ENCODE measurements at places on chromosomes 4 and X. TPM values are rescaled to one million over a fixed set of nuclear protein-coding genes. Genes with fewer than 3 reads are reported as not detected.
A peak's percentile ranks its signal among the peaks of the same experiment; 100 is the strongest.

Gene SNCA
- 13.0 TPM for total RNA-seq

DNA sequence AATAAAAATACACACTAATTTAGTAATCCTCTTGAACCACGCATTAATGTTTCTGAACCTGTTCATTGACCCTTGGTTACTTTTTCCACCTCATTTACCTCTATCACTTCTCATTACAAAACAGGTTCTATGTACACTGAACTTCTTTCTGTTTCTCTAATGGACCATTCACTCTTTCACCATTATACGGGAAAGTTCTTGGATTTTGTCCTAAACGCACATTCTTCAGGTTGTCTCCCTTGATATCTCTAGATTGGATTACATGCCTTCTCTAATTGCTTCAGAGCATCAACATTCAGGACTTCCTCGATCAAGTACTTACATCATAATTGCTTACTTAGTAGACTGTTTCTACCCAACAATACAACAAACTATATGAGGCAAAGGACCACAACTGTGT, 359.4 kb upstream of the FSTL5 start:
- no peak overlapping the region for H3K4me3 ChIP-seq
- no peaks in the 10 kb centered on the region for H3K4me1 ChIP-seq
- H3K27me3 ChIP-seq: no peaks in the 10 kb centered on the region
- no peaks in the 10 kb centered on the region for H3K36me3 ChIP-seq
- H3K27ac ChIP-seq: no peak overlapping the region

Gene CCDC120
- total RNA-seq: 6.8 TPM

DNA sequence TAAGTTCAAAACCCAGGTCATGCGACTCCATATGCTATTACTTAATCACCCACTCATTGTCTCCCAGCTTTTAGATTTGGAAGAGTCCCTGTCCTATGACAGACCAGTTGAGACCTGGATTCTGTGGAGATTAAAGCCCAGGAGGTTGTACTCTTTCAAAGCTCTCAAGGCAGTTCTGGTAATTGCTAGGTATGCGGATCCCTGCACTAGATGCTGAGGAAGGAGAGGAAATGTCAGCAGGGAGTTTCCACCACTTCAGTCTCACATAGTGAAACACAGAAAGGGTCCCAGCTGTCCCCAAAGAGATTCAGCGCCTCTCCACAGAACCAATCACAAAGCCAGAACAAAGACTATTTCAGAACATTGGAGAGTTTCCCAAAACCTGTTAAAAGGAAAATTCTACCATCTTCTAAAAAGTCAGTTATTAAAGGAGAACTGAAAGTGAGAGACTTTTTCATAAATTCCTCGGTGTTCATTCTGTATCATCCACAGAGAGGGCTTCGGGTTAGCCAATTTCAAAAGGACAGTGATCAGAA, 53.4 kb downstream of the IRF2 start:
- no peak overlapping the region for H3K27ac ChIP-seq
- no peak overlapping the region for H3K4me3 ChIP-seq
- H3K4me1 ChIP-seq: peaks cover 3% of the 10 kb centered on the region

DNA sequence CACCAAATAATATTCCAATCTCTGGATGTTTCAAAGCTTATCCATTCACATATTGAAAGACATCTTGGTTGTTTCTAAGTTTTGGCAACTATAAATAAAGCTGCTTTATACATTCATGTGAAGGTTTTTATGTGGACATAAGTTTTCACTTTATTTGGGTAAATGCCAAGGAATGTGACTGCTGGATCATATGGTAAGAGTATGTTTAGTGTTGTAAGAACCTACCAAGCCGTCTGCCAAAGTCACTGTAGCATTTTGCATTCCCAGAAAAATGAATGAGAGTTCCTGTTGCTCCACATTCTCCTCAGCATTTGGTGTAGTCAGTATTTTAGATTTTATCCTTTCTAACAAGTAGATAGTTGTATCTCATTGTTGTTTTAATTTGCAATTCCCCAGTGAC, 1047.7 kb downstream of the C4orf33 start:
- H3K4me3 ChIP-seq: no peak overlapping the region
- no peaks in the 10 kb centered on the region for H3K27me3 ChIP-seq
- H3K4me1 ChIP-seq: peaks cover 12% of the 10 kb centered on the region
- H3K27ac ChIP-seq: no peak overlapping the region
- DNase-seq: no peak

DNA sequence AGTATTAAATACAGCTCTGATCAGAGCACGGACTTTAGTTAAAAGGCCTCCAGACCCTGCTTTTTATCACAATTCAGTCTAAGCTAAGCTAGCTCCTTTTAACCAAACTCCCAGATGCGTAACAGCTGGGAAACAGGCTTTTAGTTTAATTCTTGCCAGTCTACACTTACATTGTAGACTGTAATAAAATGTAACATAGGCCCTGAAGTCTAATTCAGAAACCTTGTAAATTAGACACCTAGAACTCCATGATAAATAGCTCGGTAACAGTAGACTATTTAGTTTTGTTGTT, 20.1 kb downstream of the FBXO8 start:
- H3K4me3 ChIP-seq: no peak overlapping the region
- no peak for DNase-seq

- H3K4me3 ChIP-seq: no peak overlapping the region
- no peaks in the 10 kb centered on the region for H3K27me3 ChIP-seq
- DNase-seq: no peak
- H3K4me1 ChIP-seq: no peaks in the 10 kb centered on the region
- H3K27ac ChIP-seq: no peak overlapping the region
These were observed 56.1 kb upstream of the HELT start for GRCh38 chr4:184962125-184962638.

DNA sequence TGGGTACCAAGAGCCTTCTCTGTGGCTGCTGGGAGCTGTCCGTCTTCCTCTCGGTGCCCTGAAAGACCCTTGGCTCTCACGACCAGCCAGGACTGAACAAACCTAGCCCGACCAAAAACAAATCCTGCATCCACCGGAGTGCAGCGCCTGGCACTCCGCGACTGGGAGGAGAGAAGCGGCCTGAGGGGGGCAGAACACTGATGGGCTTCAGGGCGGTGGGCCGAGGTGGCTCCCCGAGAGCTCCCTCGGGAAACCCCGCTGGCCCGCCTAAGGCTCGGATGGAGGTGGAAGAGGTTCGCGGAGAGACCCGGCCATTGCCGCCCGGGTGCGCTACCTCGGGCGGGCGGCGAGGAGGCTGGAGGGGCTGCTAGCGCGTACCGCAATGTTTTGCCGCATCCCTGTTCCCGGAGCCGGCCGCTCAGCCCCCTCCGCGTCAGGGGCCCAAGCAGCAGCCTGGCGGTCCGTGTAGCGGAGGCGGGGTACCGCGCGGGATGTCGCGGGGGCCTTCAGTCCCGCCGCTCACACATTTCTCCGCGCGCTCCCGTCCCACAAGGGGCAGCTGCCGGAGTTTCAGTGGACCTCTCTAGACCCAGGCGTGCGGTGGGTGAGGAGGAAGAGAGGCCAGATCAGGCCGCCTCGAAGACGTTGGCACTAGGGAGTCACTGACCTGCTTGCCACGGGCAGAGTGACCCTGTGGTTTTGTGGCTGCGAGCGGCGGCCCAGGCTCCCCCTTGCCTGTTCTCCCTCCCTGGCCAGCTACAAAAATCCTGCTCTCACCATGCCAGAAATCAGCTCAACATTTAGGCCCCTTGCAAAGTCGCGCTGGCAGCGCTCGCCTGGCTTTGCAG, 2.2 kb downstream of the SLITRK4 start:
- no peak overlapping the region for H3K27ac ChIP-seq
- DNase-seq: peak; percentile 25
- peak overlapping the region; percentile 63 for H3K4me3 ChIP-seq
- peaks cover 24% of the 10 kb centered on the region for H3K27me3 ChIP-seq
- no peaks in the 10 kb centered on the region for H3K36me3 ChIP-seq
